ENCODE measurements at places on chromosomes 7 and 10.

- peak; percentile 41 for DNase-seq
Observed at GRCh38 chr10:35642035-35642792, at the start of gene FZD8. Gene FZD8, minus strand, starts transcription at chr10:35642296. Its CDS starts 867 bp downstream, at chr10:35641429.

GRCh38 chr7:135189961-135190360, 19.5 kb upstream of the CYREN start:
- DNase-seq = no peak

- no peak for DNase-seq
Observed at GRCh38 chr7:4792537-4793126, 17.2 kb downstream of the AP5Z1 start.

GRCh38 chr7:141884539-141885225, 31.5 kb upstream of the OR9A4 start:
- DNase-seq = no peak

DNA sequence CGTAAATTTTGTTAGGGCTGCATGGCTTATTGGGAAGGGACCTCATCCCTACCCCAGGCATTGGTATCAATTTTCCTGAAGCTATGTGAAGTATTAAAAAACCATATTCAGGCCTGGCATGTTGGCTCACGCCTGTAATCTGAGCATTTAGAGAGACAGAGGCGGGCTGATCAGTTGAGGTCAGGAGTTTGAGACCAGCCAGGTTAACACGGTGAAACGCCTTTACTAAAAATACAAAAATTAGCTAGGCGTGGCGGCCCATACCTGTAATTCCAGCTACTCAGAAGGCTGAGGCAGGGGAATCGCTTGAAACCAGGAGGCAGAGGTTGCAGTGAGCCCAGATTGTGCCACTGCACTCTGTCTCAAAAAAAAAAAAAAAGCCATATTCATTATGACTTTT, 7.1 kb downstream of the TASOR2 start:
- no peak for DNase-seq

DNA sequence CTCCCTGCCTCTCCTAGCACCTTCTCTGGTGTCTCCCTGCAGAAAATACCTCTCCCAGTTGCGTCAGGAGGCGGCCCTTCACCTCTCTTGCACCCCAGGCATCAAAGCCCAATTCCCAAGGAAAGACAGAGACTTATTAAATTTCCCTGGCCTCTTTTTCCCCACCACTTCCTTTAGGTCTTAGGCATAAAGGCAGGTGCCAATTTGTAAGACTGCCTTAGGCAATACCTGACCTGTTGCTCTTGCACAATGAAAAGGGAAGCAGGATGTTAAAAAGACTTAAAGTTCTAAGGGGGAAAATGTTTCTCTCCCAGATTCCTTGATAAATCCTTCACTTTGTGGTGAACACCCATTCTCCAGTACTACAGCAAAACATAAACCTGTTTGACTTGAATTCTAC, 186.7 kb downstream of the SLC25A13 start:
- no peak for DNase-seq

DNA sequence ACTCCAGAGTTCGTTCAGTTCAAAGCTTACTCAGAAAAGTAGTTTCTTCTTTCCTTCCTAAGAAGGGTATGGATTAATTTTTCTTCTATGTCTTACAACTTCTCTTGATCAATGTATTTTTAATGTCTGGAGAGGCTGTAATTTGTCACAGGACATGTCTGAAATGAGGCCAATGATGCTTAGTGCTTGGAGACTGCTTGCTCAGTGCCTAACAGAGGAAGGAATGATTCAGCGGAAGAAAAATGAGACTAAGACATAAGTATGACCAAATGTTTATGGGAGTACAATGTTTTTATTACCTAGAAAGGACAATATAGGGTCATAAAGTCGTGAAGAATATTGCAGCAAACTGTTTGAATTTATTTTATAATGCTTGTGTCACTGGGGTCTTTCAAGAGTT, 43.3 kb downstream of the GPR37 start:
- no peak for DNase-seq

GRCh38 chr7:128266883-128267594, 26.0 kb downstream of the LEP start:
- no peak for DNase-seq

DNA sequence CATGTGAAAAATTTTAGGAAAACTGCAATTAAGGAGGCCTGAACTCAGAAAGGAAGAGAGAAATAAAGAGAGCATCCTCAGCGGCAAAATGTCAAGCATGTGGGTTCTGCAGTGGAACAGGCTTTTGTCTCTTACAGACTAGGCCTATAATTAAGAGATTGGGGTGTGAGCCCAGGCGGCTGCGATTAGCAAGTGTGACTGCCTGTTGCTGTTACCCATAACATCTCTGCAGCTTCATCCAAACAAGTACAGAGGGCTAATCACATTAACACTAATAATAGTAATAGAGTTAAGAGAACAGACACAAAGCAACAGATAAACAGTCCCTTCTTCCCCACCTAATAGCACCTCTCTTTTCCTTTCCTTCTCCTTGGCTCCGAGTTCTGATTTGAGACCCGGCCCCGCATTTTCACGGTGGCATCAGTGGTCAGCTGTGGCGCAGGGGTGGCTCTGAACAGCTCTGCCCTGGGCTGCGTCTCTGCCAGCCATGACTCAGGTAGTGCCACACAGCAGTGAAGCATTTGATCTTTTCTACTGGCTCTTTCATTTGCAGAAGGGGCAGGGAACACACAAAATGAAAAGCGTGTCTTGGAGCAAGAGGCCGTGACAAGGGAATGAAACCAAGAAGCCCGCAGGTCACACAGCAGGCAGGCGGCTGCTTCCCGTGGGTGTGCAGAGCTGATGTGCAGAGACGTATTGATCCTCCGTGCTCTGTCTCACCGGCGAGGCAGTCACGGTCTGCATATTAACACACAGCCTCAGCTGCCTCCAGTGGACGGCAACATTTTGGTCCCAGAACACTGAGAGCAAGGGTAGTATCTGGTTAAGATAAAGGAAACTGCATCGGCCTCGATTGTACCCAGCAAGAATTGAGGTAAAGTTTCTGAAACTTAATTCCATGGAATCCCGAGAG, 103.1 kb downstream of the KLF6 start:
- no peak for DNase-seq

GRCh38 chr7:113805976-113806375, 112.8 kb downstream of the PPP1R3A start:
- no peak for DNase-seq

- DNase-seq = no peak
Observed at GRCh38 chr10:113552701-113553100, at the start of gene HABP2. Gene HABP2, plus strand, starts transcription at chr10:113553053. Its CDS starts 69 bp downstream, at chr10:113553122.

DNA sequence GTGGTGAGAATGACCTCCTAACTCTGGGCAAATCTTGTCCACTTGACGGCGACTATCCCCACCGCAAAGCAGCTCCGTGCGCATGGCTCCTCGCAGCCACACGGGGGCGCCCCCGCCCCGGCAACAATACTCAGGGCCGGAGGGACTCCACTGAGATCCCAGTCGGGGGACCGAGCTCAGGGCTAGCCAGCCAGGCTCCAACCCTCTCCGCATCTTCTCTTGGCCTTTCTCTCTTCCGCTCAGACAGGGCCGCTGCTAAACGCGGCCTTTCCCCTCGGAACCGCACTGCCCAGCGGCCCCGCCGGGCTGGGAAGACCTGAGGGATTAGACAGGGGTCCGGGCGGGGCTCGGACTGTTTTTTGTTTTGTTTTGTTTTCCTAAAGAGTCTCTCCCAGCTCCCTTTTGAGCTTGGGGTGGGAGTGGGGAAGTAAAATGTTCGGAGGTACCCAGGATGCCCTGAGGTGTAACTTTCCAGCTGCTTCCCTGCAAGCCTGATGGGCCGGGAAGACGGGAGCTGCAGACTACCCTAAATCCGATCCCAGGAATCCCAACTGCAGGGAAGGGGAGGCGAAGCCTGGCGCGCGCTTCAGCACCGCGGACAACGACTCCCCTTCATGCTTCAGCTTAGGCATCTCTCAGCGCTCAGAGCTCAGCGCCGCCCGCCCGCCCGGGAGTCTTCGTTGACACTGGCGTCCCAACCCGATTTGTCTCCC, 2.7 kb downstream of the KCNIP2 start:
- peak; percentile 45 for DNase-seq

DNA sequence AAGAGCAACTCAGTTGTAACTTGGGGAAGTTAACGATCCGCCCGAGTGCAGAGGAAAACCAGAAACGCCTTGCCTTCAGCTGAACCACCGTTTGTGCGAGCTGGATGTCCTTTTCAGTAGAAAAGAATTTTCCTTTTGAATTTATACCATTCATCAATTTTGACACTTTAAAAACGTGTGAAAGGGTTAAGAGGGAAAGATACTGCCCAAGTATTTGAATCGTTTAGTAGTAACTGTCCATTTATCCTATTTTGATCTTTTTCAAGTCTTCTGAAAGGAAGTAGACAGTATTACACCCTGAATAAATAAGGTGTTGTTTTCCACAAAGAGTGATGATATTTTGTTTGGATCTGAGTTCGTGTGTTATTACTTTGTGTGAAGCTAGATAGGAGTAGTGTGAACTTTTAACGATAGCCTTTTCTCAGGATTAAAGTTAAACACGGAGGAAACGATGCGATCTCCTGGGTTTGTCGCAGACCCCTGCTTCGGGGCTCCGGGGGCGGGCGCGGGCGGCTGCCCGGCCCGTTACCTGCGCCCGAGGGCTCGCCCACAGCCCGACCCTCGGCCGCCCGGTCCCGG, 830 bp upstream of the BMI1 start:
- no peak for DNase-seq

GRCh38 chr10:58412502-58412961, 27.3 kb downstream of the TFAM start:
- no peak for DNase-seq

DNA sequence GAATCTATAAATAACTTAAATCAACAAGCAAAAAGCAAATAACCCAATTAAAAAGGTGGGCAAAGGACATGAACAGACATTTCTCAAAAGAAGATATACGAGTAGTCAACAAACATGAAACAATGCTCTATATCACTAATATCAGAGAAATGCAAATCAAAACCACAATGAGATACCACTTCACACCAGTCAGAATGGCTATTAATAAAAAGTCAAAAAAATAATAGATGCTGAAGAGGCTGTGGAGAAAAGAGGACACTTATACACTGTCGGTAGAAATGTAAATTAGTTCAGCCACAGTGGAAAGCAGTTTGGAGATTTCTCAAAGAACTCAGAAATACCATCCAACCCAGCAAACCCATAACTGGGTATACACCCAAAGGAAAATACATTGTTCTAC, 70.6 kb downstream of the CTTNBP2 start:
- DNase-seq = no peak

- no peak for DNase-seq
Observed at GRCh38 chr10:105925045-105925785, 1239.3 kb downstream of the SORCS1 start.

DNA sequence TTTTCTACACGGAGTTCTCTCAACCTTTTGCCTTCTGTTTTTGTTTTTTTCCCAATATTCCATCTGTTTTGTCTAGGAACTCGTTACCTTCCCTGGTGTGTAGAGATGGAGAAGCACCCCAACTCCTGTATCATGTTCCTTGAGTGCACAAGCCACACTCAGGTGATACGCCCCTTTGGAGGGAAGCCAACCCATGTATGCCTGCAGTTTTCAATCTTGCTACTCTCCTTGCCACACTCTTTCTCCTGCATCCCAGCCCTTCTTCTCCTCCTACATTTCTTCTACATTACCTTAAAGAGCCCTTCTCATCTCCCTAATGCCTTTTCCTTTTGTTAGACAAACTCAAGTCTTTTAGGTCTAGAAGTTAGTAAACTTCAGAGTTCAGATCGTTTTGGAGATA, 10.2 kb upstream of the SP4 start:
- DNase-seq = no peak

GRCh38 chr10:78634389-78634815, 434.4 kb upstream of the ZMIZ1 start:
- no peak for DNase-seq

- DNase-seq = no peak
Observed at GRCh38 chr7:93039786-93040185, 78.0 kb downstream of the SAMD9 start.

- DNase-seq = no peak
Observed at GRCh38 chr10:97546456-97547270, 25.9 kb upstream of the ANKRD2 start.

GRCh38 chr10:2989292-2989947, 77.9 kb upstream of the PFKP start:
- no peak for DNase-seq

Measured in activated naive CD8-positive, alpha-beta T cell treated with anti-CD3 and anti-CD28 coated beads, Interleukin-2, amount 50 U/mL, for 16 hours (primary cell).